Foreskin keratinocyte (primary cell): ENCODE measurements at places on chromosomes 11 and 22. TPM values are rescaled to one million over a fixed set of nuclear protein-coding genes. Genes with fewer than 3 reads are reported as not detected.

DNA sequence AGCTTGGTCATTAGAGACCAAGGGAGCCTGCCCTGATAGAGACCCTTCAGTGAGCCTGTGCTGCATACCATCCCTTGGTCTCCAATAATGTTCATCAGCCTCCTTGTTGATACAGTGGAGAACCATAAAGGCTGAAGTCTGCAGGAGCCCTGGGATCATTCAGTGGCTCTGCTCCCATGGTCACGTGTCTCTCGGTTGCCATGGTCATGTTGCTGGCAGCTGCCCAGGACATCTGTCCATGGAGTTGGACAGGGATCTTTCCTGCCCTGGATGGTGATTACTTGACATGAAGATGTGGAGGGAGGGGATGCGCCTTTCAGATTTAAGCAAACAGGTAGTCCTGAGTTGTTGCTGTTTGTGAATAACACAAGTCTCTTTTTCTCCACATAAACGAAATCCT is 38.2 kb downstream of the CYB5R2 start:
- DNase-seq, result no peak

DNA sequence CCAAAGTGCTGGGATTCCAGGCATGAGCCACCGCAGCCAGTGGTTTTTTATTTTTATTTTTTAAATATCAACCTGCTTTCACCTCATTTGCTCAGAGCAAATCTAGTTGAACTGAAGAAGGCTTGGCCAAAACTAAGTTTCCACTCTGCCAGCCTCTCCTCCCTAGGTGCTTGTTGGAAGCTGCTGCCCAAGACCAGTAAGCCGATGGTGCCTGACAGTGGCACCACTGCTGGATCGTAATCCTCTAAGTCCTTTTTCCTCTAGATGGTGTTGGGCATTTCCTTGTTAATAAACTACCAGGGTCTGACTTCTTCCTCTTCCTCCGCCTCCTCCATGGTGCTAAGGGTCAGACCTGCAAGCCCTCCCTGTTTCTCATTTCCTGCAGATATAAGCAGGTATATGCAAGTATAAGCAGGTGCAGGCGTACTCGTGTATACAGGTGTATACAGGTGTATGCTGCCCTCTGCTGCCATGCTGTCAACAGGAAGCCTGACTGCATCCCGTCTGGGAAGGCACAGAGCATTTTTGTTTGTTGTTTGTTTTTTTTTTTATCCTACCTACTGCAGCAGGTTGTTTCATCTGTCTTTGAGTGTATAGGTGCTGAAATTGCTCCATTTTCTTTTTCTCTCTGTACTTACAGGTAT is 1.6 kb downstream of the NADSYN1 start:
- DNase-seq, result no peak

- DNase-seq, result no peak
Measured at GRCh38 chr22:49850959-49851802, 2.5 kb upstream of the ZBED4 start.

- no peak for DNase-seq
Measured at GRCh38 chr11:73991471-73992006, 8.9 kb upstream of the UCP2 start.

POLD4 gene
- 41.5 and 50.5 TPM in 2 replicates for total RNA-seq
